MV-4-11 (cell line): ENCODE measurements at places on chromosomes 7 and 10.
A peak's percentile ranks its signal among the peaks of the same experiment; 100 is the strongest.

- DNase-seq: no peak
Measured at GRCh38 chr10:11237571-11237970, 219.9 kb downstream of the CELF2 start.

DNA sequence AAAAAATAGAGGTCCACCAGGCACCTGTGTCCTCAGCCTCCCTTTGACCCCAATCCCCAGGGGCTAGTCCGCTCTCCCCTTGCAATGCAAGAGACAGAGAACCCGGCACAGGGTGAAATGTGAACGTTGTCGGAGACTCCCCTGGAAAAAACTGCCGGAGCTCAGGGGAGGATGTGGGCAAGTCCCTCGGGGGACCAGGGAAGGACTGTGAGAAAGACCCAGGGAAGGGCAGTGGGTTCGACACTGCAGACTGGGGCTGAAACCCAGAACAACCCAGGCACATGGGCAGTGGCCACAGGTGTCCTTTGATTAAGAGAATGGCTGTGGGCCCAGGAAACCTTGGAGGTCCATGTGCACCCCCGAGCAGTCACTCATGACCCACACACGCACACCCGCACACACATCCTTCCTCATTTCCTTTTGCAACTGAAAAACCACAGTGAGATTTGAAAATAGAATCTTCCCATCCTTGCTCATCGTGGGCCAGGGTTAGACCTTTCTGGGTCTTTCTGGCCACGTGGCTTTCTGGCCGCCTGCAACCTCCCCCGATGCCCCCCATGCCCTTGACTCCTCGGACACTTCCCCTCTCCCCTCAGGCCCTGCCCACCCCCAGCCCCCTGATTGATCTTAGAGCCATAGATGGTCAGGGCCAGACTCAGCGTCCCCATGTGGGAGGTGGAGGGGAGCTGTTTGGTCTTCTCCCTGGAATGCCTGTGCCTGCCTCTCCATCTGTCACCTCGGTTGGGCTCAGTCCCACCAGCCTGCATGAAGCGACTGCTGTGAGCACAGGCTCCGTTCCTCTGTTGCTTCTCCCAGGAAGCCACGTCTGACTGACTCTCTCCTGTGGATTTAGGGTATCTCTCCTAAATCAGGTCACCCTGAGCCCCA, 7.9 kb downstream of the LAT2 start:
- peak; percentile 96 for DNase-seq

DNA sequence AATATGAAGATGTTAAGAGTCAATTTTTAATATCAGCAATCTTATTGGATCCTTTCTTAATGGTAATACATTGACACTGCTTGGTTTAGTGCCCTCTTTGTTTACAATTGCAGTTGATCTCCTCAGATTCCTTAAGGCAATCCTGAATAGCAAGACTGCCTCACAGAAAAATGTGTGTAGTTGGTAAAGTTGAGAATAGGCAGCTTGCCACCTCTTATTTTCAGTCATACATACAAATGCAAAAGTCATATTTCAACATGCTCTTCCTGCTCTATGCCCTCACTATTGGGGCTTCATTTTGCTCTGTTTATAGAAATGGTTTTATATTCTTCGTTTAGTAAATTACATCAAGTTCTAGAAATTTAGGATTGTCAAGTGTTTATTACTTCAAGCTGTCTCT, 661.1 kb upstream of the ANKRD30A start:
- DNase-seq: no peak

GRCh38 chr10:102796407-102797176, 40.6 kb downstream of the CYP17A1 start:
- peak; percentile 90 for DNase-seq

GRCh38 chr10:103748020-103748419, 107.4 kb downstream of the SH3PXD2A start:
- no peak for DNase-seq

- peak; percentile 2 for DNase-seq
Measured at GRCh38 chr10:81600185-81600584, 274.8 kb upstream of the NRG3 start.

DNA sequence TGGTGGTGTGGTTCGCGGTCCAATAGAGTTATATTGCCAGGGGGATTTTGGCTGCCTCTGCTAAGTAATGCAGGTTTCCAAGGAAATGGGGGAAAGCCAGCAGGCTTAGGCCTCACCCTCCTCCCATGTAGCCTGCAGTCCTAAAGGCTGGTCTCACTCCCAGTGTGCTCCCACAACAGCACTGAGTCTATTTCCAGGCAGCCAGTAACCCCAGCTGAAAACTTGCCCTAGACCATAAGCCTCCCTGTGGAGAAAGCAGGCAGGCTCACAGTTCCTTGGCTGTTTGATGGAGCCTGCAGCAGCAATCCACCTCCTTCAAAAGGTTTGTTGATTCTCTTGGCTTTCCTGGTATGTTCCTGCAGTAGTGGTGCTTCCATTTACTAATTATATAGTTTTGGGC, 220.0 kb upstream of the ZNF804B start:
- DNase-seq: no peak

GRCh38 chr7:125592331-125592730, 662.7 kb upstream of the POT1 start:
- DNase-seq: no peak

GRCh38 chr7:64099656-64100531, 54.7 kb downstream of the ZNF727 start:
- DNase-seq: no peak
